ENCODE measurements at places on chromosomes 2 and 18.

GRCh38 chr18:23740105-23740830 is 51.0 kb downstream of the LAMA3 start:
- peak; percentile 71 for DNase-seq

- no peak for DNase-seq
Observed at GRCh38 chr2:72969706-72970105, 52.4 kb downstream of the EMX1 start.

GRCh38 chr2:33205693-33206434 is 259.1 kb downstream of the LTBP1 start:
- DNase-seq: no peak

DNA sequence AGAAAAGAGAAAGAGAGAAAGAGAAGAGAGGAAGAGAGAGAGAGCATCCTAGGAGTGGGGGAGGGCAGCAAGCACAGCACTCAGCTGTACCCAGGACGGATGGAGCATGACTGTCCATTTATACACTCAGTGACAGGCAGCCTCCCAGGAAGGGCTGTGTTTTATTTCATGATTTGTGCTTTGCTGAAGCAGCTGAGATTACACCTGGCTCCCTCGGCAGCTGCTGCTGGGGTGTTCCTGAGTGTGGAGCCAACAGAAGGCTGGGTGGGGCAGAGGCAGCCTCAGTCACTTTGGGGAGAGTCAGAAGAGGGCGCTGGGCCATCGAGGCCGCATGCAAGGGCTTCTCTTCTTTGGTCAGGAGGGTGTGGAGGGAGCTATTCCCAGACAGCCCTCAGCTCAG is 47.8 kb upstream of the TEX51 start:
- no peak for DNase-seq

GRCh38 chr2:173099804-173100203 is 24.2 kb downstream of the MAP3K20 start:
- no peak for DNase-seq

DNA sequence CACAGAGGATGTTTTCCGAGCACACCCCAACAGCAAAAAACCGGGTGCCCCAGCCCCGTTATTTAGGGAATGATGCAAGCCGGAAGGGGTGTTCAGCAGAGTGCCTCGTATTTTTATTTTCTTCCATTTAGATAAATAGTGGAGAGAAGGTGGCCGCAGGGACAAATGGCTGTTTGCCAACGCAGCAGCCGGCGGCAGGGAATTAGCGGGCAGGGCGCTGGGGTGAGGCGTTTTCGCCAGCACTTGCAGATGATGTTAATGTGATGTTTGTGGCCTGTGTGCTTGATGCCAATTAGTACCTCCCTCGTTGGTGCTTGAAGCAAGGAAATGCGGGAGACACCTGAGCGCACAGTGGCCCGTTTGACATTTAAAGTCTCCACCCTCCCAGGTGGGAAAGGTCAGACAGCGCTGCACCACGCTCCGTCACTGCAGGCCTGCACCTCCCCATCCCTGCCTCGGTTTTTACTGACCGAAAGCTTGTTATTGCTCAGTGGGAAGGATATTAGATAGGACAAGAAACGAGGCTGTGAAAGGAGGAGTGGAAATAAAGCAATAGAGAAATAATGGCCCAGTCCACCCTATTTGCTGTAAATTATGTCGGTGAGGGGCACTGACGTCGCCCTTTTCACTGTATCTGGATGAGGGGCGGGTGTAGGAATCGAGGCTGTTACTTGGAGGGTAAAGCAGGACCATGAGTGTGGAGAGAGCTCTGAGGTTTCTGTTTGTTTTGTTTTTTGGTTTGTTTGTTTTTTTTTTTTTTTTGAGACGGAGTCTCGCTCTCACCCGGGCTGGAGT is 39.1 kb downstream of the NFATC1 start:
- no peak for DNase-seq

- no peak for DNase-seq
Observed at GRCh38 chr2:211434773-211435172, 878.4 kb downstream of the CPS1 start.

GRCh38 chr2:65536596-65536995 is 104.2 kb upstream of the SPRED2 start:
- DNase-seq: no peak

DNA sequence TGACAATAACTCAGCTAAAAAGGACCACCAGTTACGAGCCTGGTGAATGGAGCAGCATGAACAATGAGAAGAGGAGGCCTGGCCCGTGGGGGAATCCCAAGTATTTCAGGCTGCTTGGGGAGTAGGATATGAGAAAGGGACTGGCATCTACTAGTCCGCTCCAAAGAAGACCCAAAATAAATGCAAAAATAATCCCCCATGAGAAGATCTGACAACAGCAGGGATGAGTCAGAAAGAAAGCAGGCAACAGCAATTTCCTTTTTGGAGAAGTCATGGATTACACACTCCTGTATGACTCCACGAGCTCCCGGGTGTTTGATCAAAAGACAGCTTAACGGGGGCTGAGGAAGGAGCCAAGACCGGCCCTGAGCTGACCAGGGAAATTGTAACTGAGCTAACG is 111.4 kb downstream of the SOX11 start:
- no peak for DNase-seq

- no peak for DNase-seq
Observed at GRCh38 chr2:188414869-188415753, 123.4 kb downstream of the GULP1 start.

DNA sequence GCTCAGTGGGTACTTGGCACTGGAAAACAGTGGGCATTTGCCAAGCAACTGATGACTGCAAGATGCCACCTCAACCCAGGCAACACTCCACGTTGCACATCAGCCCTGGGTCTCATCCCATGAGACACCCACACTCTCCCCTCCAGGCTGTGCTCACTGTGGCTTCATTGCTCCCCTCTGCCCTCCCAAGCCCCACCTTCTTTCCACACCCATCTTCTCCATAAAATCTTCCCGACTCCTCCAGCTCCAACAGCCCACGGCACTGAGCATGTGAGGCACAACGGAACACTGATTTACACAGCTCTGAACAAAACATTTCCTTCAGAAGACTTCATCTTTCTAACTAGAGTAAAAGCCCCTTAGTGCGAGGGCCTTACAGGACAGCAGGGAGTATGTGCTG is 117.8 kb upstream of the ACAA2 start:
- no peak for DNase-seq

DNA sequence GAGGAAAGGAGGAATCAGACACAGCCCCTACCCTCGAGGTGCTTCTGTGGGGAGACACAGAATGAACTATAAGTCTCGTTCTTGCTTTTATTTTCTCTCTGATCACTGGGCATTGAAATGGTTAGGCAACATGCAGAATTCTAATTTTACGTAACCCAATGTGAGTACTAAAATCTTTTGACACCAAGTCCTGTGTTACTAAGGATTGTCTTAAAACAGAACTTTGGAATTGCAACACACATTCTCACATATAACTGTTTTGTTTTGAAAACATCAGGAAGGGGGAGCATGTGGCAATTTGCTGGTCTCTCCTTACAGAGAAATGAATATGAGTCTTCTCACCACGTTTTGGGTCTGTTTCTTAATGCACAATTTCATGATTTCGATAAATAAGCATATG is 23.6 kb upstream of the SULT1C4 start:
- DNase-seq: no peak

Measured in RPMI7951 (cell line).